ENCODE measurements at places on chromosomes 13 and 19.

DNA sequence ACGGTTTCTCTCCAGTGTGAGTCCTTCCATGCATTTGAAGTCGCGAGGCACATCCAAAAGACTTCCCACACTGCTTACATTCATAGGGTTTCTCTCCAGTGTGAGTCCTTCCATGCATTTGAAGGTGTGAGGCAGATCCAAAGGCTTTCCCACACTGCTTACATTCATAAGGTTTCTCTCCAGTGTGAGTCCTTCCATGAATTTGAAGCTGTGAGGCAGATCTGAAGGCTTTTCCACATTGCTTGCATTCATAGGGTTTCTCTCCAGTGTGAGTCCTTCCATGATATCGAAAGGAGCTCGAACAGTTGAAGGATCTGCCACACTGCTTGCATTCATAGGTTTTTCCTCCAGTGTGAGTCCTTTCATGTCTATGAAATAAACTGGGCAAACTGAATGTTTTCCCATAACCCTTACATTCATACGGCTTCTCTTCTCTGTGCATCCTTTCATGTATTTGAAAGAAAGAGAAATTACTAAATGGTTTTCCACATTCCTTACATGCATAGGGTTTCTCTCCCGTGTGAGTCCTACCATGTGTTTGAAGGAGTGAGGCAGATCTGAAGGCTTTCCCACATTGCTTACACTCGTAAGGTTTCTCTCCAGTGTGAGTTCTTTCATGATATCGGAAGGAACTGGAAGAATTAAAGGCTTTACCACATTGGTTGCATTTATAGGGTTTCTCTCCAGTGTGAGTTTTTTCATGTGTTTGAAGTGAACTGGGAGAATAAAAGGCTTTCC lies 20.3 kb downstream of the ZNF433 start:
- DNase-seq = no peak

DNA sequence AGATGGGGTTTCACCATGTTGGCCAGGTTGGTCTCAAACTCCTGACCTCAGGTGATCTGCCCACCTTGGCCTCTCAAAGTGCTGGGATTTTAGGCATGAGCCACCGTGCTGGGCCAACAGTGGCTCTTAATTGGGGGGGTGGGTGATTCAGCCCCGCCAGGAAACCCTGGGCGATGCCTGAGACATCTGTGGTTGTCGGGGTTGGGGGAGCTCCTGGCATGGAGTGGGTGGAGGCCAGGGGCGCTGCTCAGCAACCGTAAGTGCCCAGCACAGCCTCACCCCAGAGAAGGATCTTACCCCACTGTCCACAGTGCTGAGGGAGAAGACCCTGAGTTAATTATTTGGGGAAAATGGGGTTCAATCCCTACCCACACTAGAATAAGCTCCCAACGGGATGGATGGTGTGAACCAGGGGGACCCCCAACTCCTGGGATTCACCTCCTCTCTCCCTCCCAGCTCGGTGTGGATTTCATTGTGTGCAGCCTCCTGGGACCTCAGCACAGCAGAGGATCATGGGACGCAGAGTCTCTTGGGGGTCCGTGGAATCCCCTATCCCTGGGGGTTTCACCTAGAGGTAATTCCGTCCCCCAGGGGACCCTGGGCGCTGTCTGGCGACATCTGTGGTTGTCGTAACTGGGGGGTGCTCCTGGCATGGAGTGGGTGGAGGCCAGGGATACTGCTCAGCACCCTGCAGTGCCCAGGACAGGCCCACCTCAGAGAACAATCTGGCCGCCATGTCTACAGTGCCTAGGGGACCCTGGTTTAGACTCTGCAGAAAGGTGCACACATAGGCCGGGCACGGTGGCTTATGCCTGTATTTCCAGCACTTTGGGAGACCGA lies 68.9 kb downstream of the GADD45B start:
- DNase-seq = no peak

DNA sequence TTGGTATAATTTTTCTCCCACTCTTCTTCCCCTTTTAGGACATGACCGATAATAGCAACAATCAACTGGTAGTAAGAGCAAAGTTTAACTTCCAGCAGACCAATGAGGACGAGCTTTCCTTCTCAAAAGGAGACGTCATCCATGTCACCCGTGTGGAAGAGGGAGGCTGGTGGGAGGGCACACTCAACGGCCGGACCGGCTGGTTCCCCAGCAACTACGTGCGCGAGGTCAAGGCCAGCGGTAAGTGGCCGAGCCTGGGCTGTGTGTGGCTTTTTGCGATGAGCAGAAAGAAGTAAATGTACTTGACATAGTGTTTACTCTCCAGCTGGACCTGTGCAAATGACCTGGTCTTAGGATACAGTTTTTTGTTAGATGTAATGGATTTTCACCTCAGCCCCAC lies 102.5 kb downstream of the ARHGEF7 start:
- no peak for DNase-seq

- DNase-seq = peak; percentile 79
Observed at GRCh38 chr19:2962018-2962670, 15.2 kb upstream of the TLE6 start.

DNA sequence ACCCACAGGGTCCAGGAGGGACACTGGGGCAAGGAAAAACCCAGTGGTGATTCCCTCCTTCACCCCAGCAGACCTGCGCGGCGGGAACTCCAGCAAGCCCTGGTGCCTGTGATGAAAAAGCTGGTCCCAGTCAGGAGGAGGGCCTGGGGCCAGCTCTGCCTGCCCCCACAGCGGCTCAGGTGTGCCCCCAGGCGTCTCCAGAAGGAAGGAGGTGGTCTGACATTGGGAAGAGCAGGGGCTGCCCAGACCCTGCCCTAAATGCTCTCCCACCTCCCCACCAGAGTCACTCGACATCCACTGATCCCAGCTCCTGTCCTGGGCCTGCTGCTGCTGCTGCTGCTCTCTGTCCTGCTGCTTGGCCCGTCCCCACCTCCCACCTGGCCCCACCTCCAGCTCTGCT lies 6.2 kb downstream of the PTH2 start:
- no peak for DNase-seq

Measured in CD4-positive, alpha-beta memory T cell (primary cell).